ENCODE measurements at places on chromosomes 3 and 15.

DNA sequence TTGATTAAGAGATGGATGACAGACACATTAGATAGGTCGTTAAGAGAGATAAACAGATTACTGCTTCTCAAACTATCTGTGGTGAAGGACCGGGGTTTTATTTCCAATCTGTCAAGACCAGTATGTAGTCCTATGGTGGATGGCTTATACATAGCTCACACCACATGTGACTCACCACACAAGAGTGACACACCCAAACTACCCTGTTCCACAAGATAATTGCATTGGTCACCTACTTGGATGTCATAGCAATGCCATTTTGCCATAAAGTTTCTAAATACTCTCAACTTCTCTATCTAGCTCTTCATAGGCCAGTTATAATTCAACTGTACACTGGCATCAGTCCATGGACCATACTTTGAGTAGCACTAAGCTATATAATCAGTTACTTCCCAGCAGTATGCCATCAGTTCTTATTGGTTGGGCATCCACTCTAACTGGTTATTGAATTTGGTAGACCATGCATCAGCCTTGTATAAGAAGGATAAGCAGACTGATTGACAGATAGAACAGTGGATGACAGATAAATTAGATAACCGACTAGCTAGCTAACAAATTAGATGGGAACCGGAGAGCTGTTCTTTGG, 11.6 kb downstream of the WWTR1 start:
- no peak overlapping the region for H3K27ac ChIP-seq
- no peaks in the 10 kb centered on the region for H3K36me3 ChIP-seq
- H3K4me3 ChIP-seq = no peak overlapping the region
- no peak for DNase-seq
- H3K27me3 ChIP-seq = peaks cover 2% of the 10 kb centered on the region

GRCh38 chr3:158313338-158313927, 203.5 kb downstream of the RSRC1 start:
- H3K4me1 ChIP-seq = no peaks in the 10 kb centered on the region
- H3K4me3 ChIP-seq = no peak overlapping the region
- H3K36me3 ChIP-seq = no peaks in the 10 kb centered on the region
- no peak overlapping the region for H3K27ac ChIP-seq
- no peak for DNase-seq

- H3K27me3 ChIP-seq = no peaks in the 10 kb centered on the region
- DNase-seq = no peak
- no peaks in the 10 kb centered on the region for H3K36me3 ChIP-seq
- H3K27ac ChIP-seq = no peak overlapping the region
These were observed 950.2 kb upstream of the CADM2 start for GRCh38 chr3:84008623-84009022.

- DNase-seq = no peak
- H3K4me1 ChIP-seq = peaks cover 14% of the 10 kb centered on the region
- peaks cover 17% of the 10 kb centered on the region for H3K36me3 ChIP-seq
- no peaks in the 10 kb centered on the region for H3K27me3 ChIP-seq
- no peak overlapping the region for H3K27ac ChIP-seq
These were observed 9.2 kb downstream of the RAP2B start for GRCh38 chr3:153171256-153171655.

DNA sequence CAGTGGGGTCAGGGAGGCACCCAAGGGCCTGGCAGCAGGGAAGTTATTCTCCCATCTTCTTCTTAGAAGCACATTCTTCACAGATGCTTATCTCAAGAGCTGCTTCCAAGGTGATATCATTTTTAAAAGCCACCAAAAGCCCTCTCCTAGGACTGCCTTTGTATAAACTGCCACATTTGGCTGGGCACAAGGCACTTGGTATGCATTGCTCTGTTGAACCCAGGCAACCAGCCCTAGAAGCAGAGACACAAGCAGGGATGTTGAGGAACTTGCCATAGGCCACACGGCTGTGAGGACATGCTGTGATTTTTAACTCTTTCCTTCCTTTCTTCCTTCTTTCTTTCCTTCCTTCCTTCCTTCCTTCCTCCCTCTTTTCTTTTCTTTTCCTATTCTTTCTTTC, 7.4 kb upstream of the SLC6A1 start:
- no peak overlapping the region for H3K4me3 ChIP-seq
- H3K36me3 ChIP-seq = no peaks in the 10 kb centered on the region

GRCh38 chr15:51672155-51672687, 9.1 kb upstream of the SCG3 start:
- H3K27me3 ChIP-seq = peaks cover 2% of the 10 kb centered on the region
- no peak overlapping the region for H3K27ac ChIP-seq
- H3K4me3 ChIP-seq = no peak overlapping the region
- no peaks in the 10 kb centered on the region for H3K4me1 ChIP-seq

GRCh38 chr3:185420762-185421161, 57.8 kb downstream of the MAP3K13 start:
- no peaks in the 10 kb centered on the region for H3K36me3 ChIP-seq
- DNase-seq = no peak
- no peaks in the 10 kb centered on the region for H3K4me1 ChIP-seq
- H3K4me3 ChIP-seq = no peak overlapping the region

DNA sequence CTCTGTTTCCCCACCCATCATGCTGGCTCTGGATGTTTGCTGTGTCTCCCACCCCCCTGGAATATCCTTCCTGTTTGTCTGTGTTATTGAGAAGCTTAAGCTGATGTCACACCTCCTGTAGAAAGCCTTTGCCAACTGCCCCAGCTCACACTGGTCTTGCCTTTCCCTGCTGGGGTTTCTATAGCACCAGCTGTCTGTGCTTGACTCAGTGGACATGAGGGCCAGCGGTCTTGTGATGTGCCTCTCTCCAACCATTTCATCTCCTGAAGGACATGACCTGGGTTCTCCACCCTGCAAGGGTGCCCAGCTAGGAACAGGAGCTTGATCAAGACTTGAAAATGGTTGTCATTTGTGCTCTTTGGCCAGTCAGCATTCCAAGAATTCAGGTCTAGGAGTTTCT, 14.7 kb downstream of the TMEM40 start:
- H3K27ac ChIP-seq = no peak overlapping the region
- H3K27me3 ChIP-seq = peaks cover 2% of the 10 kb centered on the region
- no peaks in the 10 kb centered on the region for H3K36me3 ChIP-seq
- no peak for DNase-seq
- H3K4me1 ChIP-seq = no peaks in the 10 kb centered on the region
- no peak overlapping the region for H3K4me3 ChIP-seq

GRCh38 chr3:141321109-141321497, 47.2 kb upstream of the ZBTB38 start:
- H3K4me1 ChIP-seq = no peaks in the 10 kb centered on the region
- no peak overlapping the region for H3K27ac ChIP-seq
- no peak overlapping the region for H3K4me3 ChIP-seq
- DNase-seq = no peak
- H3K36me3 ChIP-seq = no peaks in the 10 kb centered on the region

DNA sequence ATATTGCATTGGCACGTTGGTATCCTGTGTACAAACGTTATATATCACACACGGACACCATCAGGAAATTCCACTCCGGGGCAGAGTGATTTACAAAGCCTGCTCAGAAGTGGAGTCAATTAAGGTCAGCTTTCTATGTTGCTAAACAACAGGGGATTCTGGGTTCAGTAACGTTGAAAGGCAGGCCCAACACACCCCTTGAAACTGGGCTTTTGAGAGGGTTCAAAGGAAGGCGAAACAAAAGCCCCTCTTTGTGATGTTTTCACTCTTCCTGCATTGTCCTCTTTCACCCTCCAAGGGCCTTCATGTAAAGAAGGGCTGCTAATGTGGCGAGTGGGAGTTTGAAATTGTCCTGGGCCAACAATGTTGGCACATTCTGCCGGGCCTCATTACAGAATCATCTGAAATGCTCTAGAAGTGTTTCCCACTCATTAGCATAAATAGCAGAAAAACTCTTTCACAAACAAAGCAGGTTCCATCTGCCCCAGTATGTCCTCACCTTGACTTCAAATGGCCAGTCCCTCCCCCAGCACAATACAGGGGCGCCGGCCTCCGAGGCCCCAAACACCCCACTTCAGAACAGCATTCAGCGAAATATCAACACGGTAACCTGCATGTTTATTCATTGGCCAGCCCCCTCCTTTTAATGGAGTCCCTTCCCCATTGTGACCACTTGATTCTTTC, 76.4 kb downstream of the HES1 start:
- peaks cover 5% of the 10 kb centered on the region for H3K27me3 ChIP-seq
- H3K36me3 ChIP-seq = no peaks in the 10 kb centered on the region
- no peak overlapping the region for H3K27ac ChIP-seq
- no peak overlapping the region for H3K4me3 ChIP-seq
- H3K4me1 ChIP-seq = no peaks in the 10 kb centered on the region

GRCh38 chr3:97954228-97954827, 17.9 kb downstream of the RIOX2 start:
- H3K36me3 ChIP-seq = peaks cover 45% of the 10 kb centered on the region
- no peaks in the 10 kb centered on the region for H3K27me3 ChIP-seq
- no peak for DNase-seq
- no peak overlapping the region for H3K27ac ChIP-seq
- H3K4me3 ChIP-seq = no peak overlapping the region

GRCh38 chr15:74497584-74497983, 36.6 kb upstream of the UBL7 start:
- no peak overlapping the region for H3K4me3 ChIP-seq
- H3K27ac ChIP-seq = no peak overlapping the region
- H3K36me3 ChIP-seq = no peaks in the 10 kb centered on the region

- H3K4me1 ChIP-seq = peaks cover 35% of the 10 kb centered on the region
- peak overlapping the region; percentile 74 for H3K27ac ChIP-seq
- H3K4me3 ChIP-seq = no peak overlapping the region
- peaks cover 22% of the 10 kb centered on the region for H3K36me3 ChIP-seq
- no peaks in the 10 kb centered on the region for H3K27me3 ChIP-seq
These were observed 121.7 kb downstream of the CBLB start for GRCh38 chr3:105747060-105747541.

GRCh38 chr3:184236636-184237035, 7.3 kb downstream of the VWA5B2 start:
- no peak overlapping the region for H3K4me3 ChIP-seq
- H3K36me3 ChIP-seq = no peaks in the 10 kb centered on the region
- H3K4me1 ChIP-seq = no peaks in the 10 kb centered on the region
- peaks cover 8% of the 10 kb centered on the region for H3K27me3 ChIP-seq

DNA sequence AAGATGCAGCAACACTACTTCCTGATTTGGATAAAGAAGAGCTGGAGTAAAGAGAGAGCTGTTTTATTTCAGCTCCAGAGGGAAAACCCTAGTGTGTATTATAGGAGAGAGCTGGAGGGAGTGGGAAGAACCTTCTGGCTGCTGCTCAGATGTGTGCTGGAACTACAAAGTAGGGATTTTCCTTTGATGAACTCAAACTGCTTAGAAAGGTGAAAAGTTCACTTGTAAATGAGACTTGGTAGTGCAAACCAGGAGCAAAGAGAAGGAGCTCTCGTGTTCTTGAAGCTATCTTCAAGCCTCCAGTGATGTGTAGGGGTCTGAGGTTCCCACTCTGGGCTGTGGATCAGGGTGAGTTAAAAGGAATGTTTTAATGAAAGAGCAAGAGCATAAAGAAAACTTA, 110.4 kb downstream of the EDEM1 start:
- H3K4me1 ChIP-seq = no peaks in the 10 kb centered on the region
- H3K27me3 ChIP-seq = no peaks in the 10 kb centered on the region
- no peaks in the 10 kb centered on the region for H3K36me3 ChIP-seq
- no peak for DNase-seq

- no peaks in the 10 kb centered on the region for H3K27me3 ChIP-seq
- H3K36me3 ChIP-seq = no peaks in the 10 kb centered on the region
- DNase-seq = no peak
- H3K4me1 ChIP-seq = no peaks in the 10 kb centered on the region
- no peak overlapping the region for H3K4me3 ChIP-seq
- H3K27ac ChIP-seq = no peak overlapping the region
These were observed 18.6 kb upstream of the TICRR start for GRCh38 chr15:89556413-89557262.

DNA sequence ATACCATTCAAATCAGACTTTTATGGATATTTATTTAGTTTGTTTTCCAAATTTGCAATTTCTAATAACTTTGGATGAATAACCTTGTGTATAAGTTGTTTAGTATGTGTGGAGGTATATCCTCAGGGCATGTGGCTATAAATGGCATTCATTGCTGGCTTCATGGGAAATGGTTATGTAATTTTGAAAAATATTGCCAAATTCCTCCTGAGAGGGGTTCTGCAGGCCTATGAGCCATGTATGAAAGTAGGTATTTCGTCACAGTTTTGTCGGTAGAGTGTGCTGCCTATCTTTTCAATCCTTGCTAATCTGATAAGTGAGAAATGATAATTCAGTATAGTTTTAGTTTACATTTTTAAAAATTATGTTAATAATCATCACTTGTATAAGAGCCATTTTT, 256.4 kb upstream of the ZNF385D start:
- H3K36me3 ChIP-seq = no peaks in the 10 kb centered on the region
- no peaks in the 10 kb centered on the region for H3K4me1 ChIP-seq
- no peaks in the 10 kb centered on the region for H3K27me3 ChIP-seq
- no peak overlapping the region for H3K27ac ChIP-seq

DNA sequence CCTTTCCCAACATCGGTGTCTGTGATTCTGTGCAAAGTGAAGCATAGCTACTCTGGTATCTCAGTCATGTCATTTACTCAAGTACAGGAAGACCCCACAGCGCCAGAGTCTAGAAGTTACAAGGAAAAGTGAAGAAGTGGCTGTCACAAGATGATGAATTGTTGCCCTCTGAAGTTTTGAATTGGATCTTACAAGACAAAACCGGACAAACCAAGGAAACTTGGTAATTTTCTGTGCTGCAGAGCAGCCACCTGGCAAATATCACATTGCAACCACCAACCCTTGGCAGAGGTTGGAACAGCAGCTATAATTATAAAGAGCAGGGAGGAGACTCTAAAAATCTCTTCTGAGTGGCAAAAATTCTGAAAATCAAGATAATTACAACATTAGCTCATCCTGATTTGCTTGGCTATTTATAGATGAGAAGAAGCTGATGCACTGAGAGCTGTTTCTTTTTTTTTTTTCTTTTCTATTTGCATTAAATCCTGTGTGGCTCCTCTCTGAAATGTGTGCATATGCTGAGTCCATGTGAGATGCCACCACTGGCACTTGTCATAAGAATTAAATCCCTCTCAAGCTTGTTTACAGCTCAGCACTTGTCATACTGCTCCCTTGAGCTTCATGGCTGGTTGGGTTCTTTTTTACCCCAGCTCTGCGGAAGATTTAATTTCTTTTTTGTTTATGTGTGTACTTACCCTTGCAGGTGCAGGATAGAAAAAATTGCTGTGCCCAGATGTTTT, 68.0 kb upstream of the MNS1 start:
- H3K4me3 ChIP-seq = no peak overlapping the region
- no peak for DNase-seq
- H3K36me3 ChIP-seq = no peaks in the 10 kb centered on the region
- peaks cover 7% of the 10 kb centered on the region for H3K4me1 ChIP-seq
- H3K27me3 ChIP-seq = no peaks in the 10 kb centered on the region

All from natural killer cell (primary cell).